CD4-positive, alpha-beta T cell treated with Interleukin-12 subunit alpha and Interleukin-12 subunit beta, for 1 hour (primary cell): ENCODE measurements at places on chromosomes 6 and 20.

DNA sequence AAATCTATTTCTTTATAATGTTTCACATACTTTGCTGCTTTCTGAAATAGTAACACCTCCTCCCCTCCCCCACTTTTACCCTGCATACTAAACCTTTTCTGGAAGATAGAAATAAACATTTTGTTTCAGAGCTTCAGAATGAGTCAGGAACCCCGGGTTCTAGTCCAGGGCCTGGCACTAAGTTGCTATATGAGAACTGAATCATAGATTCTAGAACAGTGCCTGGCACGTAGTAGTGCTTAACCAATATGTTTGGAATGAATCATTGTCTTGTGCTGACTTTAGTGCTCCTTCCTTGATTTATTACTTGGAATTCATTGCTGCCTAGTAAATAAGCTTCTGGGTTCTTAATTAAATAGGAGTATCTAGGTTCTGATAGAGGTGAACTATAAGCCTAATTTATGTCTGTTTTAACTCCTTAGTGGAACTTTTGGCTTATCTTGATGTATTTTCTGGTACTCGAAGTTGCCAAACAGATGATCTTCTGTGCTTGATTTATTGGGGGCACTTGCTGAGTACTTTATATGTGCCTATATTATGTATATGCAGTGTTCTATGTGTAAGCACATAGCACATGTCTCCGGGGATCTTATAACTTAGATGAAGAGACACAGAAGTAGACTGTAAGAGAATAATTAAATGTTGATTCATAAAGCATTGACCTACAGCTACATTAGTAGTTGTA, 18.6 kb downstream of the TAB2 start:
- DNase-seq, result peak; percentile 26

DNA sequence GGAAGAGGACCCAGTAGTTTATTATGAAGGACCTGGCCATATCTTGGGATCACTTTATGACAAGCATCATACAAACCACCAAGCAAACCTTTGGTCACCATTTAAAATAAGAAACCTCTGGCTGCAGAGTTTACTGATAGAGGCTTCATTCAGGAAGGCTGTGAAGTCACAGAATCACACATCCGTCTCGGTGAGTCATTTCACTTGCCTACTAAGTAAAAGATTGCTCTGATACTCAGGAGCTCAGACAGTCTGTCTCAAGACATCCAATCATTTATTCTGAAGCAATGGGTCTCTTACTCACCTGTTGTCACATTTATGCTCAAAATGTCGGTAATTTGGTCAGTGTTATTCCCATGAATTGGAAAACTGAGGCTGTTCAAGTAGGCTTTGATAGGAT, 33.7 kb downstream of the ADGRF5 start:
- no peak for DNase-seq

DNA sequence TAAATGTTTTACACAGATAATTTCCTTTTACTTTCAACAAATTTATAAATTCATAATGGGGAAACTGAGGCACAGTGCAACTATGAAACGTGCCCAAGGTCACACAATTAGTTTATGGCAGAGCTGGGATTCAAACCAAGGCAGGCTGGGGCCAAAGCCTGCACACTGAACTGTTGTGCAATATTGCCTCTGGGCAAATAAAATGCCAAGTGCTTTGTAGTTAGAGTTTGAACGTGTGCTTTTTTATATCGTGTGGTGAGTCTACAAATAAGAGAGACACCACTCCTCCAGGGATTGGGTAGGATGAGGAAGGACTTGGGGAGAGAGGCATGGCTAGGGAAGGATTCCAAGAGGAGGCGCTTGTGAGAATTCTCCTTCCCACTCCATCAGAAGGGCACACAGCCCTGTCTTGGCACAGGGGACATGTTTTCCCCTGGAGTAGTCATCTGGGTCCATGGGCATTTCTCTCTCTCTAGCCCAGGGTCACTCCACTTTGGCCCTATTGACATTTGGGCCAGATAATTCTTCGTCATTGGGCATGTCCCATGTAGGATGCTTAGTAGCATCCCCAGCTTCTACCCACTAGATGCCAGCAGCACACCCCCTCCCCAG, 2.8 kb upstream of the CDH22 start:
- no peak for DNase-seq

- no peak for DNase-seq
Measured at GRCh38 chr20:23524146-23524545, 33.2 kb downstream of the CST8 start.

GRCh38 chr20:59173938-59174491, 10.4 kb downstream of the ZNF831 start:
- DNase-seq, result no peak

GRCh38 chr6:15708231-15708630, 45.4 kb upstream of the DTNBP1 start:
- no peak for DNase-seq

DNA sequence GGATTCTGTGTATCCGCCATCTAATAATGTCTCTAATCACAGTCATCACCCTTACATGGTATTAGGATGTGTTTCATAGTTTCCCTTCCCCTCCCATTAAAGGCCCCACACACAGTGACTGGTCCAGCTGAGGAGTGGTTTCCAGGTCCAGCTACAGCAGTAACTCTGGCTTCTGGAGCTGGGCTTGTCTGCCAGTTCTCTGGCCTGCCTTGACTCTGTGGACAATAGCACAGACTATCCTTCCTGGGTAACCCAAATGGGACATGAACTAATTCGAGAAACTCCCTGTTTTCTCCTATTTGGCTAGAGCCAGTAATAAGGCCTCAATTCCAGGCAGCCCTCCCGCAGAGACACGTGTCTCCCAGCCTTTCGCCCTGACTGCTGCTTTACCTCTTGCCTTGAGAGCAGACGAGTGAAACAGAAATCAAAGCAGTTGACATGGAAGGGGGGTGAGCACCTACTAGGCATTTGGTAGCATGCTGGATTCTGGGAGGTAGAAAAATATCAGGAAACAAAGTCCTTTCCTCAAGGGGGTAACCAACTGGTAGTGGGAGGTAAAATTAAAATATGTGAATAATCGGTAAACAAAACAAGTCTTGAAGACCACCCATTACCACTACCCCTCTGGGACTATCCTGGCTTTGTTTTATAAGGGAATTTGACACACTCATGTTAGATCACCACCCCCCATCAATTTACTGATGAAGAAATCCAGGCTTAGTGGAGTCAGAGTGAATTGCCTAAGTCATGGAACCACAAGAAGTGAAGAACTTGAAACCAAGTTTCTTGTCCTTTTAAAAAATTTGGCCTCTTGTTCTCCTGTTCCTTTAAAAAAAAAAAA, 1.2 kb downstream of the TRAF3IP2 start:
- no peak for DNase-seq

- no peak for DNase-seq
Measured at GRCh38 chr6:132405143-132405915, 4.1 kb upstream of the MOXD1 start.

- DNase-seq, result no peak
Measured at GRCh38 chr6:163675611-163676010, 261.1 kb downstream of the QKI start.

DNA sequence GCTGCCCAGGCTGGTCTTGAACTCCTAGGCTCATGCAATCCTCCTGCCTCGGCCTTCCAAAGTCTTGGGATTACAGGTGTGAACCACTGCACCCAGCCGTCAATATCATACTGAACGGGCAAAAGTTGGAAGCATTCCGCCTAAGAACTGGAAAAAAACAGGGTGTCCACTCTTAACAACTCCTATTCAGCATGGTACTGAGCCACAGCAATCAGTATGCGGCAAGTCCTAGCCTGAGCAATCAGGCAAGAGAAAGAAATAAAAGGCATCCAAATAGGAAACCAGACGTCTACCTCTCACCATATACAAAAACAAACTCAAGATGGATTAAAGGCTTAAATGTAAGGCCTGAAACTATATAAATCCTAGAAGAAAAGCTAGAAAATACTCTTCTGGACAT, 83.1 kb downstream of the FKBP5 start:
- no peak for DNase-seq

DNA sequence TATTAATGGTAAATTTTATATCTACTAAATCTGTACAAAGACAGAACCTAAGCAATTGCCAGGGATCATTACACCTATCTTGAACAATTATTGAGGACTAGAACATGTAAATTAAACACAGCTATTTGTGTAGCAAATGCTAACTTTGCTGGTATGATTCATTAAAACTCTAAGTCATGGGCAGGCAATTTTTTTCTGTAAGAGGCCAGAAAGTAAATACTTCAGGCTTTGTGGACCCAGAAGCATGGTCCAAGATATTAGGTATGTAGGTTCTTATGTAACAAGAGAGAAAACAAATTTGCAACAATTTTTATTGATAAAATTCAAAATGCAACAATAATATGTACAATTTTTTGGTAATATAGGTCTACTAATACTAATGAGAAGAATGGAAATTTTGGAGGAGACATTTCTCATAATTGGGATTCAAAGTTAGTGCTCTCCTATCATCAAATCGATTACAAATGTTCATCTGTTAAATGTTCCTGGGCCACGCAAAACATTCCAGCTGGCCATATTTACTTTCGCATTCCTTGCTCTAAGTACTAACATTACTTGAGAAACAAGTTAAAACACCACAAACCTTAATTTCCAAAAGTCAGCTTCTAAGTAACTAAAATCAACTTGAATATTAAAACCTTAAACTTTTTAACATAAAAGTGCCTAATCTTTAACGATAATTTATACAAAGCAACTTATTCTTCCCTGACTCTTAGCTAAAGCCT, 4.3 kb downstream of the TMEM30A start:
- DNase-seq, result no peak

- DNase-seq, result peak; percentile 59
Measured at GRCh38 chr6:169723991-169724493, 258 bp downstream of the PHF10 start.

- peak; percentile 41 for DNase-seq
Measured at GRCh38 chr6:79964607-79965081, 17.3 kb upstream of the ELOVL4 start.

DNA sequence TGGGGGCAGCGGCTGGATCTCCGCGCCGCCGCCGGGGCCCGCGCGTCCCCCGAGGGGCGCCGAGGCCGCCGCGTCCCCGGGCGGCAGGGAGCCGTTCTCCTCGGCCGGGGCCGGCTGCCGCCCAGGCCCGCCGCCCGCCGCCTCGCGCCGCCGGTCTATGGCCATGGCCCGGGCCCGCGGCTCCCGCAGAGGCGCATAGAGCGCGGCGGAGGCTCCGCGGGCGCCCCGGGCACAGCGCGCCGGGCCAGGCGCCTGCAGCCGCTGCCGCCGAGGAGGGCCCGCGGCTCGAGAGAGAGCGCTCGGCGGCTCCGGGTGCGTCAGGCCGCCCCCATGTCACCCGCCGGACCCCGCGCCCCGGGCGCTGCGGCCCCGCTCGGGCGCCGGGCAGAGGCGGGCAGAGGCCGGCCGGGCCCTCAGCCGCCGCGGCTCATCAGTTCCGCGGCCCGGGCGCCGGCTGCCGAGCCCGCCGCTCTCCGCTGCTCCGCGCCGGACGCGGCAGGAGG, 404 bp downstream of the SLC22A23 start:
- no peak for DNase-seq

- no peak for DNase-seq
Measured at GRCh38 chr6:162538643-162539064, 188.9 kb downstream of the PRKN start.

DNA sequence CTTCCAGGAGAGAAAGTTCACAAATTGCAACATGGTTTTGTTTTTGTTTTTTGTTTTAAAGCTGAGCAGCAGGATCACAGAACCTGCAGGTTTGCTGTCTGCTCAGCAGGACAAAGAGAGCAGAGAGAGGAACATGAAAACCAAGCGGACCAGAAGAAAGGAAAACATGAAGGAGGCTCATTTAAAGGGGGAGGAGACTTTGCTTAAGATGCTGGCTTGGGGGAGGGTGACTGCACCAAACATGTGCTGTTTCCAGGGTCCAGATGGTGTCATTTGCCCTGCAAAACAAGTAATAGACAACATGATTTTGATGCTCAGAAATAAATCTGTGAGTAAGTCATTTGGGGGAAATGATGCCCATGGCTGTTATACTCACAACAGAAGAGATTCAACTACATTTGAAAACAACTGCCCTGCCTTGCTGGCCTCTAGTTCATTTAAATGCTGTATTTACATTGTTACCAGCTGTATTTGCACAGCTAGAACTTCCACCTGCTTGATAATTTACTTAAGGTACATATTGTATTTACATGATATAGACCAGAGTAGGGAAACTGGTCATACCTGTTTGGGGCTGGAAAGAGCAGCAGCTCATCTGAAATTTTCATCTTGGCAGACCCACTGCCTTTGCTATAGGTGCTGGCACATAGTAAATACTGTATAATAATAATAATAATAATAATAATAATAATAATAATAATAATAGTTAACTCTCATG, 32.2 kb upstream of the CHD6 start:
- no peak for DNase-seq

GRCh38 chr20:54250691-54251090, 42.8 kb downstream of the PFDN4 start:
- DNase-seq, result no peak

- DNase-seq, result no peak
Measured at GRCh38 chr20:50376888-50377459, 133.2 kb upstream of the PTPN1 start.

GRCh38 chr20:49818816-49819215, 6.2 kb downstream of the SLC9A8 start:
- no peak for DNase-seq
